T-cell (primary cell): ENCODE measurements at places on chromosomes 5 and 9.

- no peak for DNase-seq
Observed at GRCh38 chr9:126522612-126523356, 90.9 kb upstream of the LMX1B start.

- no peak for DNase-seq
Observed at GRCh38 chr9:21608200-21608599, 126.1 kb upstream of the IFNE start.

- no peak for DNase-seq
Observed at GRCh38 chr9:114163517-114163951, 8.2 kb downstream of the COL27A1 start.

- DNase-seq = no peak
Observed at GRCh38 chr5:177482359-177482795, 8.9 kb upstream of the DBN1 start.

GRCh38 chr9:20786807-20787206, 102.7 kb downstream of the FOCAD start:
- DNase-seq = no peak

DNA sequence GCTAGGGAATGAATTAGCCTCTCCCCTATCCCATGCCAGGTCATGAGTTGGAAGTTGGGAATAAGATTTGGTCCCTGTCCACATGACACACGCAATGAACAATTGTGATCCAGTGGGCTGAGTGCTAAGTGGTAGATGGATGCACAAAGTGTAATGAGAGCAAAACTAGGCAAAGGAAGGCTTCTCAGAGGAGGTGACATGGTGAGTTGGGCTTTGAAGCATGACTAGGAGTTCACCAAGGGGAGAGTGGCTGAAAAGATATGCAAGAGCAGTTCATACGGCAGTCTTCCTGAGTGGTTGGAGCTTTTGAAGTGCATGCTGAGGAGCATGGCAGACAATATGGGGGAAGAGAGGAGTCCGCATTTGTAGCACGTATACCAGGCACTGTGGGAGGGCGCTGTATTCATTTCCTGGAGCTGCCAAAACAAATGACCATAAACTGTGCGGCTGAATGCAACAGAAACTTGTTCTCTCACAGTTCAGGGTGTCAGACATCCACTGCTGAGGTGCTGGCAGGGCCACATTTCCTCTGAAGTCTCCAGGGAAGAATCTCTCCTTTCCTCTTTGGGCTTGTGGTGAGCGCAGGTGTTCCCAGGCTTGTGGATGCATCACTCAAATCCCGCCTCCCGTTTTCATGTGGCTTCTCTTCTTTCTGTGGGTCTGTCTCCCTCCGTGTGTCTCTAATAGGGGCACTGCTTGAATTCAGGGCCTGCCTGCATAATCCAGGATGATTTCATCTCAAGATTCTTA, 49.5 kb downstream of the NSG2 start:
- DNase-seq = no peak

- DNase-seq = no peak
Observed at GRCh38 chr9:4828761-4829160, 36.0 kb downstream of the RCL1 start.

DNA sequence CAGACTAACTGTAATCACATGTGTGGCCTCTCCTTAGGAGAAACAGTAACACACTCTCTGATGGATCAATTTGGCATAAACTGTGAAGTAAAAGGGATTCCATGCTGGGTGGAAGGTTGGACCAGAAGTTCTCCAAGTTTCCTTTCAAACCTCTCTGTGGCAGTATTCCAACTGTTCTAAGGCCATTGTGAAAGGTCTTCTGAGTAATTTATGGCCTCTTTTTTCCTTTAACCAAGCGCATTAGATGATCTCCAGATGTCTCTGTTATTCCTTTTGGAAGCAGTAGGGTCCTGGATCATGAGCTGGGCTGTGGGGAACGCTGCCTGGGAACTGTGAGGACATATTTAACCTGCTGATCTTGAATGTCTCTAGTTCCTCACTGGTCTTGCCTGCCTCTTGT, 80.6 kb upstream of the IL6ST start:
- DNase-seq = no peak

DNA sequence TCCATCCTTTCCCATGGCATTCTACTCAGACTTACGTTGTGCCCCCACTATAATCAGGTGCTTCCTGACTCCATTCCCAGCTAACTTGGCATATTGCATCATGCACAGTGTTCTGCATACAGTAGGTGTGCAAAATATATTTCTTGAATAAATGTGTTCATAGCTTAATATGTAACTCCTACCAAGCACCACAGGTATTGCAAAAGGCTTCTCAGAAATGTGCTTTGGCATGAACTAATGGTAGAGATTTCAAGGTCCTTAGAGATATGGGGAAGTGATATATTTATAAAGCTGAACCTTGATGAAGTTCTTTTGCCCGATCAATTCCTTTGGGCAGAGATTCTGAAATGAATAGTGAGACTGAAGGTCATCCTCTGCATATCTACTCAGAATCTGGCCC, 220.4 kb downstream of the KCTD16 start:
- no peak for DNase-seq

DNA sequence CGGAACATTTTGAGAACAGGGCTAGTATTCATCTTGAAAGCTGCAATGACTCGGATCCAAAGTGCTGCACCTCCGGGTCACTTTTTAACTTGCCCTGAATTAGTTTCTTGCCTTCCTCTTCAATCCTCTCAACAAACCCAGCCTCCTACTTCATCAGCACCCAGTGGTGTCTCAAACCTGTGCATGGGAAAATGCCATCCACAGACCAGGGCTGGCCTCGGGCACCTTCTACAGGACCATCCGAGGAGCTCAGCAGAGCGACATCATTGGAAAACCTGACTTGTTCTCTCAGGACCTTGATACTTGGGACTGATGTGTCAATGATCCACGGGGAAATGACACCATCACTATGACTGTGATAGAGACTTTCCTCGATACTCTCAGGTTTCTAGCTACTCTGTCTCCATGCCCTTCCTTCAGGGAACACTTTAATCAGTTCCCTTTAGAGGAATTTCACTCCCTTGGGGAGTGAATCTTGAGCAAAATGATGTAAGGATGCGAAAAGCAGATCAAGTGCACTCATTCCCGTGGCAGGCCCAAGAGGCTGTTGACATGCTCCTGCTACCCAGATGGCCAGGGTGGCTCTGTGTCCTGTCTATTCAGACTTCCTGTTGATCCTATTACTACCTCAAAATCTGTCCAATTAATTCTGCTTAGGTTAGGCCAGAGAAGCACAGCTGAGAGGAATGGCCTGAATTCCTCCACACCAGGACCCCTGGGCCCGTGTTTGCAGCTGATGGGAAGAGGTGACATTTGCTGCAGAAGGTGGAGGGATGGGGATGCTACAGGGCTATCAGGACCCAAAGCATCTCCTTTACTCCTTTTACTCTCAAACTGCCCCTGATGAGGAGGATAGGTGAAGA, 96.5 kb upstream of the SLC25A48 start:
- DNase-seq = no peak

DNA sequence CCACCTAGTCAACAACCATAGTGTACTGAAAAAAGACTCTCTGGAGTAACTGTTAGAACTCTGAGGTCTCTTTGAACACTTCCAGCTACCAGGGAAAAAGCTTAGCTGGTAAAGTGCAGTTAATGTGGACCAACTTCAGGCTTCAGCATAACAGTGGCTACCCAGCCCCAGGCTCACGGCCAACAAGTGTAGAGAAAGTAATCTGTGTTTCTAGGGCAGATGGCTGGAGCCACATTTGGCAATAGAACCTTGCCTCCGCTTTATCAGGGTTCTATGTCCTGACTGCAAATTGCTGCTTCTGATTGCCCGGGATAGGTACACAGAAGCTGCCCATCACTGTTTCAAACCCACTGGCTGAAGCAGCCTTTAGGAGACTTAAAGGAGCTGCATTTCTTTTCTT, 76.0 kb upstream of the SIMC1 start:
- no peak for DNase-seq

DNA sequence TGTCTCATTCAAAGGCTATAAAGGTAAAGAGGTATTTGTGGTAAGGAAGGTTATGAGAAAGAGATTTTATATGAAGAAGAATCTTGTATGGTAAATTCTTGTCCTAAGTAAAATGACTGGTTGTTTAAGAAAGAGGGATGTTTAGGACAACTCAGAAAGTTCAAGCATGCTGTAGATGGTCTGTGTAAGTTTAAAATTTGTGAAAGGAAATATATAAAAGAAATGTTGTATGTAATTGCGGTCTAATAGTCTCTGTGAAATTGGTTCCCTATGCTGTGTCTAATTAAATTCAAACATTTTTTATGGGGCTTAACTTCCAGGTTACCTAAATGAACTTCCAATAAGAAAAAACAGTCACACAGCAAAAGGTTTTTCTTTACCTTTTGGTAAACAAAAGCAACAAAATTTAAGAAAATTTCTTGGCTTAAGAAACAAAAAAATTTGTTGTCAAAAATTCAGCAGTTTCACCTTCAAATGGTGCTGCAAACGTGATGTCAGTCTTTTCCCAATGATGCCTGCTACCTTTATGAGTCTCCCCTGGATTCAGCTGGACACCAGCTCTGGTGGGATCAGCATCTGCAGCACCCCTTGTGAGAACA, 83.0 kb upstream of the FCN1 start:
- no peak for DNase-seq

DNA sequence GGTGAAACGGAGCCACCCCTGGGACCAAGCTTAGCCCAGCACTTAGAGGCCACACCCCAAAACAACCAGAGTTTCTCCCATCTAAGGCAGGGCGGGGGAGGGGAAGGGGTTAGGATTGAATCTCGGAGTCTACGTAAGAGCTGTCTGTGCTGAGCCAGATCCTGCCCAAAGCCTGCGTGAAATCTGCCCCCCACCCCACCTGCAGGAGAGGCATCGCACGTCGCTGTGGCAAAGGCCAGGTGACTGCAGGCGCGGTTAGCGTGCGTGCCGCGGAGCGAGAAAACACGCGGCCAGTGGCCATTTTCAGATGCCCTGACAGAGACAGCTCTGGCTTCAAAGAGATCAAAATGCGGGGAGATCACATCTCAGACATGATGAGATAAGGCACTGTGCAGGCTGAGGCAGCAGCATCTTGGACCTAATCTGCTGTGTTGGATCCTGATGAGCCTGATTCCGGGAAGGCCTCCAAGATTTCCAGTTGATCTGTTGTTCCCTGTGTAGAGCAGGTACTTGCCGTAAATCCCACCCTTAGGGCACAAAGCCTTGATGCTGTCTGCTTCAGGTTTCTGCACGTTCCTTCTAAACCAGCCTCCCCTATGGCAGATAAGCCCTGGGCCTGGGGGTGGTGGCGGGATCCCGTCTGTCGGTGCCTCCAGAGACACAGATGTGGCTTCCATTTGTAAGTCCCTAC, 2.5 kb upstream of the QSOX2 start:
- DNase-seq = no peak

DNA sequence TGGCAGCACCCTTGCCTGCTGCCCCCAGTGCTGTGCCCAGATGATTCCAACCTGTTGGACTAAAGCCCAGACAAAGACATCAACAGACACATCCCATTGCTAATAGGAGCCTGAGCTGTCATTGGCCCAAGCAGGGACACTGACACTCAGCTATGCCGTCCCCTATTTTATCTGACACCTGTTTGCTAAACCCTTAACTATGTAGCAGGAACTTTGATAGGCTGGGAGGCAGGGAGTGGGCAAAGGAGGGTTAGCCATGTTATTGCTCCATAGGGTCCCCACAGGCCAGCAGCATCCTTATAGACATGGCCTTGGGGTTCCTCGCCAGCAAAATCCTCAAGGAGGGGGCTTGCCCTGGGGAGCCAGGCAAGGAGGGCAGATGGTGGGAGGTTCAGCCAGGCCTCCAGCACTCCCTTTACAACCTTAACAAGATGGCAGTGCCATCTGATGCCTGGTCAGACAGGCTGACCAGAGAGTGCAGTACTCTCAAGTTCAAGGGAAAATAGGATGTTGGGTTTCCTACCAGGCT, 50.4 kb upstream of the CDKN2AIPNL start:
- DNase-seq = no peak

GRCh38 chr9:111271047-111271446, 59.0 kb downstream of the OR2K2 start:
- DNase-seq = no peak

DNA sequence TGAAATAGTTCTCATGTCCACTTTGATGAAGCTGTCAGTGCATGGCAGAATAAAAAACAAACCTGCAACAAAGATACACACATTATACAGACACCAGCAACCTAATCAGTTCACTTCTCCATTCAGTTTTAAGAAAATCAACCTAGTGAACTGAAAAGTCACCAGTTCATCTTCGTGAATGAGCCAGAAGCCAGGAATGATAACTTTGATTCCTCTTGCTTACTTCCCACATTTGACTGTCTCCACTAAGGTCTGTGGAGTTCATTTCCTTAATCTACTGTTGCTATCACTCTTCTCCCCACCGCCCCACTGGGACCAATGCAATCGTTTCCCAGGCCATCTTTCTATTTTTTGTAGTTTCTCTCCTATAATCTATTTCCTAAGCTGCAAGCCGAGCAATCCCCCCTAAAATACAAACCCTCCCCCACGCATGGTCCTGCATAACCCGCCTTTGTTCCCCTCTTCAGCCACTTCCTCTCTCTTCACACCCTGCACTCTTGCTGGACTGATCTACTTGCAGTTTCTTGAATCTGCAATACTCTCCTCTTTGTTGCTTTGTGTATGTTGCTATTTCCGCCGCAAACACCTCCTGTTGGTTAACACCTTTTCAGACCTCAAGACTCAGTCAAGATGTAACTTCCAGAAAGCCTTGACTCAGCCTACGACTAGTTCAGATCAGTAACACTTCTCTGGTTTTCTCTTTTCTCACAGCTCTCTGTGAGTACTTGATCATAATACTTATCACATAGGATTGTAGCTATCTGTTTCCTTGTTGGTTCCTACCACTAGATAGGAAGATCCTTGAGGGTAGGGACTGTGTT, 16.6 kb downstream of the STOM start:
- peak; percentile 86 for DNase-seq

DNA sequence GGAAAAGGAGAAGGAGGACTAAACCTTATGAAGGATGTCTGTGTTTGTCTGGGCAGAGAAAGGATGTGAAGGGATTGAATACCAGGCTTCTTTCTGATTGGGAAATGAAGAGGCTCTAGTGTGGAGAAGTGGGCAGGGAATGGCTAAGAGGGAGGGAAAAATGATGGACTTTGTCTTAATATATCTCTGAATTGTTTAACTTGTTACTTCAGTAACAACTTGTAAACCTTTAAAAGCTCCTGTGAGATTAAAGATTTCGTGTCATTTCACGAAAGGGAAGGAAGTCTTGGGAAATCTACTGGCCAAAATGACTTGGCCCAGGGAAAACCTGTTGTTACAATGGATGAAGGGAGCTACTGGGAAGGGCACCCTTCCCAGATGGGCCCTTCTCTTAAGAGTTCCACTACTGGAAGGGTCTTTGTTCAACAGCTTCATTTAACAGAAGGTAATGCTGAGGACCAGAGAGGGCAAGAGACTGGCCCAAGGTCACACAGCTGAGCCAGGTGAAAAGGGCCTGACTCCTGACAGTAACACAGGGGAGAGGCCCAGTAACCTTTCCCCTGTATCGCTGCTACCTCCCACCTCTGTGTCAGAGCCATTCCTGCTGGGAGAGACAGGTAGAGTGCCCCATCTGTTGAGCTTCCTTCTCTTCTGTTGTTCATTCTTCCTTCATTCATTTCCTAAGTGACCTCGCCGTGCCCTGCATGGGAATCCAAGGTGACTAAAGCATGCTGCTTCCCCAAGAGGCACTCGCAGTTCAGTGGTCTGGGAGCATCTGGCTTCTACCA, 5.1 kb upstream of the TCOF1 start:
- DNase-seq = no peak
